Right atrium auricular region (tissue), 2 donors: ENCODE measurements at places on chromosomes 2 and 18. TPM values are rescaled to one million over a fixed set of nuclear protein-coding genes. Genes with fewer than 3 reads are reported as not detected.

The GREB1L gene
- 19.1 TPM for total RNA-seq

The ACVR2A gene
- total RNA-seq: 9.7 TPM

The MLPH gene
- total RNA-seq: 27.1 TPM

DNA sequence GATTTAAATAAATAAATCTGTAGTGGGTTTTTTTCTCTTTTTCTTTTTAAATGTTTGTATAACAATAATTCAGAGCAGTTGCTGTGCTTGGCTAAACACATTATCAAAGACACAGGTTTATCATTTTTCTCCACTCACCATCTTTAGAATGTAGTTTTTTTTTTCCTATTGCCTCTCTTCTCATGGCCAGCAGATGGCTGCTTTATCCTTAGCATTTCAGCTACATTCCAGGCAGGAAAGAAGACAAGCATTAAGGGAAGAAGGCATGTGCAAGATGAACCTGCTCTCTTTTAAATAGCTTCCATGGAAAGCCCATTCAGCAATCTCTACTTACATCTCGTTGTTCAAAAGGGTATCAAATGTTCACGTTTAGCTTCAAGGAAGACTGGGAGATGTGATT, 42.6 kb downstream of the ARHGAP15 start:
- no peak overlapping the region for H3K4me3 ChIP-seq
- DNase-seq: no peak
- no peak overlapping the region for H3K27ac ChIP-seq
- H3K4me1 ChIP-seq: no peaks in the 10 kb centered on the region

- H3K27ac ChIP-seq: no peak overlapping the region
- H3K27me3 ChIP-seq: no peaks in the 10 kb centered on the region
- no peak overlapping the region for H3K4me3 ChIP-seq
These were observed 5.7 kb downstream of the AGPS start for GRCh38 chr2:177398290-177398683.

DNA sequence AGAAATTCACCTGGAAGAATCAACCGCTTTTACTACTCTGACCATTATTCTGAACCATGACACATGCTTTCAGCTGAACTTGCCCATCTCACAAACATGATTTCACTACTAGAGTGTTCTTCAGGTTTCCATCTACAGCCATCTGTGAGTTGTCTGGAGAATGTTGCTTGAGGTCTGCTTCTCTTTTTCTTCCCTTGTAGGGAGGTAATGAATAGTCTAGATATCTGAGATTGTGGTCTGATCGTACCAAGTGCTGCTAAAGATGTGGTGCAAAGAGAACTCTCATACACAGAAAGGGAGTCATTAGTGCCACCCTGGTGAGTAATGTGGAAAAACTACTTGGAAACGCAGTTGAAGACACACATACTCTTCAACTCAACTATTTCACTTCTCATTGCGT, 10.2 kb downstream of the SOWAHC start:
- no peaks in the 10 kb centered on the region for H3K27me3 ChIP-seq
- H3K27ac ChIP-seq: no peak overlapping the region
- no peak overlapping the region for H3K4me3 ChIP-seq
- H3K36me3 ChIP-seq: no peaks in the 10 kb centered on the region
- H3K4me1 ChIP-seq: no peaks in the 10 kb centered on the region

- no peak overlapping the region for H3K27ac ChIP-seq
- no peaks in the 10 kb centered on the region for H3K27me3 ChIP-seq
- no peak overlapping the region for H3K4me3 ChIP-seq
- H3K36me3 ChIP-seq: peaks cover 6% of the 10 kb centered on the region
- H3K4me1 ChIP-seq: peaks cover 27% of the 10 kb centered on the region
These were observed 81.2 kb downstream of the STK39 start for GRCh38 chr2:168165985-168166901.

GRCh38 chr2:177020524-177021119, 192.0 kb upstream of the HNRNPA3 start:
- no peak overlapping the region for H3K27ac ChIP-seq
- no peaks in the 10 kb centered on the region for H3K27me3 ChIP-seq
- no peaks in the 10 kb centered on the region for H3K4me1 ChIP-seq
- H3K4me3 ChIP-seq: no peak overlapping the region

DNA sequence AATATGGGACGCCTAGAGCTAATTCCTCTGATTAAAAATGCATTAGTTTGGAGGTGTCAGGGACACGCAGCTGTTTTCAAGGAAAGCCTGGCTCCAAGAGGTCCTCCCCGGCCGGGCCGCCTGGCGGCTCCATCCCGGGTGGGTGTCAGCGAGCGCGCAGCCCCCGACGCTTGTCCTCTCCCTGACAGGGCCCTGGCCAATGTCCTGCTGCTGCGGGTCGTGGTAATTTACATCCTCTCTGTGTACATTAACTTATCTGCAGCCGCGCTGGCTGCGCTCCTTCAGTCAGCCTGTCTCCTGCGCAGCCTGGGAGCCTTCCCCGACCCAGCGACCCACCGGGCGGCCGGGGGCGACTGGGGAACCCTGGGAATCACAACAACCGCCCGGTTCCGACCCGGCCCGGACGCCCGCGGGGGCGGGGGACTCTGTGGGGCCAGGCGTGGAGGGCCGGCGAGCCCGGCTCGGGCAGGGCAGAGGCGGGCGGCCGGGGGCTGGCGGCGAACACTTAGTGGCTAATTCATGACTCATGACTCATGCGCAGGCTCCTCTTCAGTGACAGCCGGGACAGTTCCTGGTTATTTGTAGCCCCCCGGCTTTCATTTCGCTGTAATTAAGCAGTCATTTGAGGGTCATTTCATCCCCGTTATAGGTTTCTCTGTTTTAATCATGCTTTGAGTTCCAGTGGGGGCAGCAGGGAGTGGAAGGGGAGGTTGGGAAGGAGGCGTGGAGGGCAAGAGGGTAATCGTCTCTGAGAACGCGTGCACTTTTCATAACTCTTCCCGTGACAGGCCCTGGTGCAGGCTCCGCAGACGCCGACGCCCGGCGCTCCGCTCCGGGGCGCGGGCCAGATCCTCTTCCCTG, 141.9 kb upstream of the CTAGE1 start:
- H3K4me3 ChIP-seq: peak overlapping the region; percentile 59
- peak; percentile 91 for DNase-seq
- no peaks in the 10 kb centered on the region for H3K4me1 ChIP-seq
- peak overlapping the region; percentile 97 for H3K27ac ChIP-seq
- no peaks in the 10 kb centered on the region for H3K36me3 ChIP-seq

DNA sequence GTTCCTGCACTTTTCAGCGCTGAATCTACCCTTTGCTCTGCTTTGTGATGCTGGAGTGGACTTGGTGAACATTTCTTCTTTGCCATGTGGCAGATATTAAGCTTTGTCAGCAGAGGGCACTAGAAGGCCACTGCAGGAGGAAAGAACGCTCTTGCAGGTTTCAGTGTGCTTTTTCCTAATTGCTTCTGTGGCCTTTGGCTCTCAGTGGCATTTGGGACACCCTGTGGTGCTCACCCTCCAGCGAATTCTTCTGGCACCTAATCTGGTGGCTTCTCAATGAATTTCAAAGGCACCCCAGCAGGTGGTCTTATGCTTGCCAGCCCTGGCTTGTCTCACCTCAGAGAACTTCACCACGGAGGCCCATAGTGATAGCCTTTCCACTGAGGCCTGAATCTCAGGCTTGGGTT, 146.7 kb downstream of the MYO3B start:
- H3K4me1 ChIP-seq: no peaks in the 10 kb centered on the region
- H3K27me3 ChIP-seq: no peaks in the 10 kb centered on the region
- DNase-seq: no peak
- no peaks in the 10 kb centered on the region for H3K36me3 ChIP-seq
- no peak overlapping the region for H3K4me3 ChIP-seq
- no peak overlapping the region for H3K27ac ChIP-seq

GRCh38 chr2:43178602-43179542, 47.5 kb downstream of the ZFP36L2 start:
- H3K4me3 ChIP-seq: no peak overlapping the region
- no peaks in the 10 kb centered on the region for H3K27me3 ChIP-seq
- H3K4me1 ChIP-seq: no peaks in the 10 kb centered on the region
- peak; percentile 93 for DNase-seq
- no peaks in the 10 kb centered on the region for H3K36me3 ChIP-seq

DNA sequence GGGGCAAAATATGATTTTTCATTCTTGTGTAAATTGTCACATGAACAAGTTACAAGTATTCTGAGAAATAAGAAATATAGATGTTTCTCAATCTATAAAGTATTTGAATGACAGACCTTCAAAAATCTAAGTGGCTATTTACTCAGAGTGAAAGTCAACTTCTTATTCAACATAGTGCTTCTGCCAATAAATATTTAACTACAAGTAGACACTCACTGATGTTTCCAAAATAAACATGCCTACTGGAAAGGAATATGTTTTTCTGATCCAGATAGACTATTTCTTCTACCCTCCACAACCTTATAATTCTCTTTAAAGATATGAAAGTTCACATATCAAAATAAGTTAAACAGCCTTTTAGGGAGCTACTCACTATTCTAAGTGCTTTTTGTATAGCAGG, 296.3 kb downstream of the DSC3 start:
- no peaks in the 10 kb centered on the region for H3K27me3 ChIP-seq
- no peak for DNase-seq
- no peak overlapping the region for H3K27ac ChIP-seq
- H3K4me1 ChIP-seq: no peaks in the 10 kb centered on the region

GRCh38 chr18:57747809-57748680, 55.1 kb downstream of the ATP8B1 start:
- no peaks in the 10 kb centered on the region for H3K27me3 ChIP-seq
- H3K4me1 ChIP-seq: no peaks in the 10 kb centered on the region
- no peak overlapping the region for H3K27ac ChIP-seq
- no peak overlapping the region for H3K4me3 ChIP-seq
- no peak for DNase-seq

DNA sequence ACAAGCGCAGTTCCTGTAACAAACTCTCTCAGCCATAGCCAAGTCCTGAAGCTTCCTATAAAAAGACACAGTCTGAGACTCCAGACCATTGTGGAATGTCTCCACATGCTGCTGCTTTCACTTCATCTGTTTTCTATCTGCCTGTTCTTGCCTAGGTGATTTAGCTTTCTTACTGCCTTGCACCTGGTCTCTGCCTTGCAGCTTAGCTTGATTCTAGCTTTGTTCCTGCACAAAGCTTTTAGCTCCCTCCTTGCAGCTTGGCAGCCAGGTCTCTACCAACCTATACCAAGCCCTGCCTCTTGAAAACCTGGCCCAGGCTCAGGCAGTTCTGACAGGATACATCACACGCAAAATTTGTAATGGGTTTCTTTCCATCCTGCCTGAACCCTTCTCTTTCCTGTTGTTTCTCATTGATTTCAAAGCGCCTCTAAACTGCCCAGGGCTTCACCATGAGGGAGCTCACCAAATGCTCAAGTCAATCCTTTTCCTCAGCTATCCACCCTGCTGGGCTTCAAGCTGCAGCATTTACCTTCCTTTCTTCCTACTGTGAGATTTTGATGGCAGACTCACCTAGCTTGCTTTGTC, 941.3 kb upstream of the NXPH2 start:
- no peak overlapping the region for H3K4me3 ChIP-seq
- no peaks in the 10 kb centered on the region for H3K36me3 ChIP-seq
- no peak for DNase-seq
- H3K27ac ChIP-seq: no peak overlapping the region

- H3K4me1 ChIP-seq: no peaks in the 10 kb centered on the region
- no peaks in the 10 kb centered on the region for H3K36me3 ChIP-seq
- no peaks in the 10 kb centered on the region for H3K27me3 ChIP-seq
- DNase-seq: no peak
- no peak overlapping the region for H3K27ac ChIP-seq
These were observed 248.6 kb downstream of the EPHA4 start for GRCh38 chr2:221323513-221323912.

DNA sequence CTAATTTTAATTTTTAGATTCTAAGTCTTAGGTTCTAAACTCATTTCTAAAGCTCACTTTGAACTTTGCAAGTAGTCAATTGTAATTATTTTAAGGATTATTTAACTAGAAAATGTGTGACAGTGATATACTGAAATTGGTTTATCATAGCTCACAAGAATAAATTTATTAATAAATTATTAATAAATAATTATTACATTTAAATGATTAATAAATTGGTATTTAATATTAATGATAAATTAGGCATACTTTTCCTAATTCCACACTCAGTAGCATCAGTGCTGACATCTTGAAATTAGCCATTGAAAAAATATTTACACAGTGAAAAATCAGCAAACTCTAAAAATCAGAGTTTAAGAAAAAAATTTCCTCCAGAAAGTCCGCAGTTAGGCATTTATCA, 433.7 kb downstream of the FIGN start:
- no peaks in the 10 kb centered on the region for H3K36me3 ChIP-seq
- no peak overlapping the region for H3K4me3 ChIP-seq
- H3K4me1 ChIP-seq: no peaks in the 10 kb centered on the region

GRCh38 chr2:76930056-76930744, 592.0 kb downstream of the LRRTM4 start:
- H3K4me3 ChIP-seq: no peak overlapping the region
- H3K27me3 ChIP-seq: no peaks in the 10 kb centered on the region
- H3K4me1 ChIP-seq: no peaks in the 10 kb centered on the region

- H3K4me3 ChIP-seq: no peak overlapping the region
- H3K4me1 ChIP-seq: no peaks in the 10 kb centered on the region
These were observed 40.2 kb upstream of the GMCL1 start for GRCh38 chr2:69789175-69789721.

- H3K4me1 ChIP-seq: no peaks in the 10 kb centered on the region
- no peak for DNase-seq
- peaks cover 7% of the 10 kb centered on the region for H3K36me3 ChIP-seq
- H3K27me3 ChIP-seq: no peaks in the 10 kb centered on the region
- no peak overlapping the region for H3K4me3 ChIP-seq
These were observed 110.6 kb downstream of the CRIM1 start for GRCh38 chr2:36466135-36466534.
